Fibroblast of skin of left biceps (primary cell): ENCODE measurements at places on chromosomes 1 and 21.

GRCh38 chr1:207309745-207310273, 11.7 kb upstream of the CD55 start:
- DNase-seq, result no peak

DNA sequence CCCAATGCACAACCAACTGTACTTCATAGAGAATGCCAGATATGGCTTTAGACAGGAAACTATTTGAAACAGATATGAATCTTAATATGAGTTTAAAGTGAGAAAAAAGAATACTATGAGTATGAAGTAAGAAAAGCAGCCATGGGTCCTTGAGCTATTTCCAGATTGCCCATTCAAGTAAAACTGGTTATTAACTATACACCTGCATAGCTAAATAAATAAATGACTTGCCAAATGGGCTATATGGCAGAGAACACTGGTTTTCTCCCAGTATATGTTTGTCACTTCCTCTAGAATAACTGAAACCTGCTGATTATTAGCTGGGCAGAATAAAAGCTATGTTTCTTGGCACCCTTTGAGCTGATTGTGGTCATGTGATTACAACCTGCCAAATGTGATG, 17.0 kb upstream of the CD1C start:
- no peak for DNase-seq

DNA sequence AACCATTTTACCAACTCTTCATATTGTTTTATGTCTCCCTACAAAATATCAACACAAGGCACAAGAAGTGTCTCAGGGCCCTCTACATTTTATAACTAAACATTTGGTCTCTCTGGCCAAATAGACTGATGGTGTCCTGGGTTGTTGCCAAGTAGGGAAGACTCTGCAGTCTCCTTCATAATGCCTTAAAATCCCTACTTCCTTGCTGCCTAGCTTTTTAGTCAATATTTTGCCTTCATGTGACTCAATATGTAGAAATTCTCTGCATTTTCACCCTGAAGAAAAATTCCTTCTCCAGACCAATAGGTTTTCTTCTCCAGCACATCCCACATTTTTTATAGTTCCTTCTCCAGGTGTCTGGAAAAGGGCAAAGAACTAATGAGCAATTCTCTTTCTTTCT, 72.6 kb upstream of the IPO9 start:
- peak; percentile 77 for DNase-seq

DNA sequence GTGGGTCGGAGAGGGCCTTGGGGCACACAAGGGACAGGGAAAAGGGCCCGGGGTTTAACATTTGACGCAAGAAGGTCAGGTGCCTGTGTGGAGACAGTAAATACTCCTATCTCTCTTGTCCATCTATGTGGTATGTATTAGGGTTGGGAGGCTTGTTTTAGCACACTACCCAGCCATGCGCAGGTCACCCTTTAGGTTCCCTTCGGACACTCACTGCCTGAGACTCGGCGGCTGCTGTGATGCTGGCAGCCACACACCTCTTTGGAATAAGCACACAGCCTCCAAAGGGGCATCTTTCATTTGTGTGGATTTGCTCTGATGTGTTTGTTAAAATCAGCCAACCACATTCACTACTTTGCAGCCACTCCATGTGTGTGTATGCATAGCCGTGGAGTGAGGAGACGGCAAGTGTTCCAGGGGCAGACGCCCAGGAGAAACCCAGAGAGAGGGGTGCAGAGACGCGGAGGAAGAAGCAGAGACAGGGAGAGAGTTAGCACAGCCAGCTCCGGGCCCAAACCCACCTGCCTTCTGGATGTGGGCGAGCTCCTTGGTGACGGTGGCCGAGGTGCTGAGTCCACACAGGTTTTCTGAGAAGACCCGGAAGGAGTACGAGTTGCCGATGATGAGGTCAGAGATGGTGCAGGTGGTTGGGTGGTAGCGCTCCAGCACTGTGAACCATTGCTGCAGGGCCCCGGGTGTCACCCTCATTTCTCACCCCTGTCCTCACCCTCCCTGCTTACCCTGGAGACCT, 5.7 kb downstream of the MYBPH start:
- no peak for DNase-seq

GRCh38 chr1:239854922-239855321, 236.8 kb upstream of the FMN2 start:
- DNase-seq, result no peak

GRCh38 chr1:60573726-60574409, 500.3 kb upstream of the C1orf87 start:
- DNase-seq, result peak; percentile 31

GRCh38 chr1:100810360-100810759, 84.3 kb downstream of the EXTL2 start:
- DNase-seq, result no peak

DNA sequence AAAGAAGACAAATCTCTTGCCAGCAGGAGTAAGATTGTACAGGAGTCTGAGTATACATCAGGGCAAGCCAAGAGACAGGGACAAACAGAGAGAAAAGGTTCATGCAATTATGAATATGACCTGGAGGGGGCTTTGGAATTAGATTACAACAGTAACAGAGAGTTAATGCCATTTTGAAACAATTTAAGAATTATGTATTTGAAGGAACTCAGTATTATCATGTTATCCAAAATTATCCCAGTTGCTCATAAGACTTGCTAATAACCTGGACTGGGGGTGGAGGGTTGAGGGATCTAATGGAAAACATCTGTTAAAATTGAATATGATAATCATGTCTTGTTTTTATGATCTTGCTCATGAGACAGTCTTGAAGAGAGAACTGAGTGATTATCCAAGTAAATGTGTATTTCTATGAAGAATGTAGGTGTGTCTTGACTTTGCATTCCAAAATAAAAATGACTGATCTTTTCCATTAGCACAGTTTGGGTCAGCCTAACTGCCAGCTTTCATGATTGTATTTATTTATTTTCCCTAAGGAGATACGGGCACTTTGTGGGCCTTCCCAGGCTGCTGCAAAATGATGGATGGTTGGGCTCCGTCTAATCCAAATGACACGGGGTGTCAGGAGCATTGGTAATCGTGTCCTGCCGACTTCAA, 117.7 kb downstream of the ERG start:
- peak; percentile 19 for DNase-seq

GRCh38 chr1:218702775-218703174, 357.6 kb downstream of the TGFB2 start:
- DNase-seq, result no peak

- DNase-seq, result no peak
Measured at GRCh38 chr1:92487078-92487605, 417 bp upstream of the GFI1 start.

- no peak for DNase-seq
Measured at GRCh38 chr1:51519865-51520699, 1.0 kb upstream of the EPS15 start.

DNA sequence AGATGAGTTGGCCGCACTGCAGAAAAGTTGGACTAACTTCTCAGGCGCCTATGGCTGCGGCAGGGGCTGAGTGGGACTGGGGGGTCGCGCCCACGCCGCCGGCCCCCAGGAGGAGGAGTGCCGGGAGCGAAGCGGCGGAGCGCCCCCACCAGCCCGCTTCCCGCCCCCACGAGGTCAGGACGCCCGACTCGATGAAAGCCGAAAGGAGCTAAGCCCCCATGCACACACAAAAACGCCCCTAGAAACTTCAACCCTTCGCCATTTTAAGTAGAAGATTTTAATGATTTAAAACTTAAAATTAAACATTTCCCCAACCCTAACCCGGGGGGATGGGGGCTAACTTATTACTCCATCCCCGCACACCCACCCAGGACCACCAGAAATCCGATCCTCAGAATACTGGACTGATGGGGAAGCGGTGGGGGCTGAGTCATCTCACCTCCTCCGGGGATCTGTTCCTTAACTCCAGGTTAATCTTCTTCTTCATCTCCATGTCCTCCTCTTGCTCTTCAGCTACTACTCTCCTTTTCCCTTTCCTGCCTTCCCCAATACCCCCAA, 539 bp downstream of the ANP32E start:
- DNase-seq, result no peak

- peak; percentile 19 for DNase-seq
Measured at GRCh38 chr1:14599183-14599791, 802 bp downstream of the KAZN start.

GRCh38 chr1:156602557-156602993, 1.3 kb upstream of the GPATCH4 start:
- no peak for DNase-seq
